ENCODE measurements at places on chromosomes 11 and 22.

DNA sequence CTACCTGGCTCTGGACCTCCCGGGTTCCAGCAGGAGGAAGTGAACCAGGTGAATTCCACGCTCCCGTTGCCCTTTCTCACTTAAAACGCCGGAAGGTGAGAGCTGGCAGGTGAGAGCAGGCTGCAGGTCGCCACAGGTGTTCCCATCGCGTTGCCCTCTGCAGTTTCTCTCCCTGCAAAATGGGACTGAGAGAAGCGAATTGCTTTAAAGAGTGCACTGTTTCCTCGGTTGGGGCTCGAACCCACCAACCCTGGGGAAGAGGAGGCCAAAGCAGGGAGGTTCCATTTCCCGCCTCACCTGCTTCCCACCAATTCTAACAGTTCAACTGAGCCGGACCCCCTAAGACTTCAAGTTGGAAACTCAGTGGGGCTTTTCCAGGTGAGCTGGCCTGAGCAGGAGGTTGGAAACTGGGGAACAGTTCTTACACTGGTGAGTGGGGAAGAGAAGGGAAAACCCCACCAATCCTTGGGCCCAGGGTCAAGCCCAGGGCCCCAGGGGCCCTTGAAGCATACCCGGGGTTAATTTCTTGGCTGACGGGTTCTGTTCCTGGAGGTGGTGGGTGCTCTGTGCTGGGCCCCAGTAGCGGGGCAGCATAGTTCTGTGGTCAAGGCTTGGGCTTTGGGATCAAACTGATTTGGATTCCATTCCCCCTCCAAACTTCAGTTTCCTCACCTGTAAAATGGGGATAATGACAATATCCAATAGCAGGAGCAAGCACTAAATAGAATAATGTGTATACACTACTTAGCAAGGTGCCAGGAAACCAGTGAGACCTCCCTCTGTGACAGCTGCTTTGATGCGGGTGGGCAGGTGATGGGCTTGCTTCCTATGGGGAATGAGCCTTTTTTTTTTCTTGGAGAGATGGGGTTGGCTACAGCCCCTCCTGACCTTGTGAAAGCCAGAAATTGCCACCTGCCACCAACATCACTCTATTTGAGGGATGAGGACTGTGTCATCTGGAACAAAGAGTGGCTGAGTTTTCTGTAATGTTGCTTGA lies 788 bp downstream of the CD82 start:
- DNase-seq, result no peak

DNA sequence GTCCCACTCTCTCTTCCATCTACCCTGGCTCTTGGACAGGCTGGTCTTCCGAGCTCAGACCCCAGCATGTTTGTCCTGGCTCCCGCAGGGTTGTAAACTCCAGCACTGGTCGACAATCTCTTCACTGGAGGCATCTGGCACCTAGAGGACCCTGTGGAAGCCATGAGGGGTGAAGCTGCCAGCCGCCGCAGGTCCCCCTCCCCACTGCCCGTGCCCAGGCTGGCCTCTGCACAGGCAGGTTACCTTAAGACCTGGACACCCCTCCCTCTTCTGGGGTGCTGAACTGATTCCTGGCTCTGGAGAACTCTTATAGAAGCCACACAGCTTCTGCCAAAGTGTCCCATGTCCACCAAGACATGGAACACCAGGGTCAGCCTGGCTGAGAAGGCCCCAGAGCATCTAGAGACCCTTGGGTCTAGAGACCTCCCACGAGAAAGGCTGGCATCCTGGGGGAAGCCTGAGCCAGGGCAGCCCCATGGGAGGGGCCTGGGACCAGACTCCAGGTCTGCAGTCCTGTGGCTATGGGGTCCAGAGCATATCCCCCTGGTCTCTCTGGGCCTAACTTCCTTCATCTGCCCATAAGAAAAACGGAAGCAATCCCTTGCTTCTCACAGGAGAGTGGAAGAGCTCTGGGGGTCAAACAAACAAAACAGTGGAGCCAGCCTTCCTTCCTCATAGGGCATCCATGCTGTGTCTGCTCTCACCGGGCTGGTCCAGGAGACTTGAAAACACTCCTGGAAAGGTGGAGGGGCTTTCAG lies 30.6 kb downstream of the LMO1 start:
- DNase-seq, result no peak

DNA sequence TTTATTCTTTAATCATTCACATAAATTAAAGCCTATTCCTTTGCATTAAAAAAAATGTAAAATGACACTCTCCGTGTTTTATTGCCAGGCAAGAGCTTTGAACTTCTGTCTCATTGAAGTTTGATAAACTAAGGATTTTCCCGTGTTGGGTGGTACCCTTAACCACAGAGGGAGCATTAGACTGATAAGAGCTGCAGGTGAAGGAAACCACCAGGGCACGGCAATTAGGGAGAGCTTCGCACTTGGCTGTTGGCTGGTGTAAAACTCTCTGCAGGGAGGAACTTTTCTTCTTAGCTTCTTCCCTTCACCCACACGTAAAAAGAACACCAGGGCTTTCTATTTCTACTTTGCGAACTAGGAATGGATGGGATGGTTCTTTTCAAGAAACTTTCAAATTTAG lies 47.0 kb downstream of the CSTPP1 start:
- DNase-seq, result no peak

DNA sequence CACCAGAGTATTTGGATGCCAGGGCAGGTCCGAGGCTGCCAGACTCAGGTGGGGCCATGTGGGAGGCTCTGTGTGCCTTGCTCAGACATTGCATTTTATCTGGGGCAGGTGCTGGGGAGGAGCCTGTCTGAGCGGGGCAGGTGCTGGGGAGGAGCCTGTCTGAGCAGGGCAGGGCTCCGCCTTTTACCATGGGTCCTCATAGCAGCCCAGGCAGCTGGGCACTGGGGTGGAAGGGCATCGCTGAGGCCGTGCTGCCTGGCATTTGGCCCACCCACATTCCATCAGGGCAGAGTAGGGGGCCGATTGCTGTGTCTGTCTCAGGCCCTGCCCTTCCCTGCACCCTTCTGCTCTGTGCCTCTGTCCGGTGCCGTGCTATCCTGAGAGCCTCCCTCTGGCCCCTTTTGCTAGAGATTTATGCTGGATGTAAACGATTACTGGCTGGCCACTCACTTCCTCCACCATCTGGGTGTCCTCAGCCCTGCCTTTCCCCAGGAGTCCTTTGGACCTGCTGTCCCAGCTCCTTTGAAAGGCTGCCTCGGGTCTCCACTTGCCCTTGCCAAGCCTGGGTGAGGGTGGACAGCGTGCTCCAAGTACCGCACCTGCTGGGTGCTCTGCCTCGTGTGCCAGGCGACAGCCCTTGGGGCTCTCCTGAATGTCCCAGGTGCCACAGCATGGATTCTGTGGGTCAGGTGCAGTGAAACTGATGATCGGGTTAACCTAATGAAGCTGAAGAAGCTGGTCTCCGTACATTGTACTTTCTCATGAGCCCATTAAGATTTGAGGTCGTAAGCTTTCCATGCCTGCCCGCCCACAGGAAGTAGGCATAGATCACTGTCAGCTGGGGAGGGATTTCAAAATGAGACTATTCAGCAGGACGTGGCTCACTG lies 281.6 kb downstream of the TBC1D22A start:
- DNase-seq, result no peak

- no peak for DNase-seq
Observed at GRCh38 chr11:24747275-24748251, 250.7 kb downstream of the LUZP2 start.

- DNase-seq, result no peak
Observed at GRCh38 chr11:42025121-42025803, 565.8 kb upstream of the LRRC4C start.

- no peak for DNase-seq
Observed at GRCh38 chr22:22713416-22713815, 69.0 kb downstream of the GGTLC2 start.

DNA sequence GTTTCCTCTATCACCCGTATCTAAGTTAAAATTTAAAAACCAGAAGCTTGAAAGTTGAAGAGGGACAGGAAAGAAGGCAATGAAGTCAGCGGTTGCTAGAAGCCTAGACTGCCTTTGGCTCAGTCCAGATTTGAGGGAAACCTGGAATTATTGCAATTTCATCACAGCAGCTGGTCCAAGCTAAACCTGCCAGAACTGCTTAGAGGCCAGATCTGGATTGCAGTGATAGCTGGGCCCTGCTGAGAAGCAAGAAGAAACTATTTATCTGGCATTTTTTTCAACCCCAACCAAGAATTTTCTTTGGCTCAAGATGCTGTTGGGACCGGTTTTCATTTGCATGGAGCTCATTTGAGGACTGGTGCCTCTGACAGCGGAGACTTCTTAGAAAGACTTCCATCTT lies 121.5 kb upstream of the TEAD1 start:
- DNase-seq, result no peak

- DNase-seq, result no peak
Observed at GRCh38 chr11:103587901-103588788, 448.3 kb upstream of the DDI1 start.

DNA sequence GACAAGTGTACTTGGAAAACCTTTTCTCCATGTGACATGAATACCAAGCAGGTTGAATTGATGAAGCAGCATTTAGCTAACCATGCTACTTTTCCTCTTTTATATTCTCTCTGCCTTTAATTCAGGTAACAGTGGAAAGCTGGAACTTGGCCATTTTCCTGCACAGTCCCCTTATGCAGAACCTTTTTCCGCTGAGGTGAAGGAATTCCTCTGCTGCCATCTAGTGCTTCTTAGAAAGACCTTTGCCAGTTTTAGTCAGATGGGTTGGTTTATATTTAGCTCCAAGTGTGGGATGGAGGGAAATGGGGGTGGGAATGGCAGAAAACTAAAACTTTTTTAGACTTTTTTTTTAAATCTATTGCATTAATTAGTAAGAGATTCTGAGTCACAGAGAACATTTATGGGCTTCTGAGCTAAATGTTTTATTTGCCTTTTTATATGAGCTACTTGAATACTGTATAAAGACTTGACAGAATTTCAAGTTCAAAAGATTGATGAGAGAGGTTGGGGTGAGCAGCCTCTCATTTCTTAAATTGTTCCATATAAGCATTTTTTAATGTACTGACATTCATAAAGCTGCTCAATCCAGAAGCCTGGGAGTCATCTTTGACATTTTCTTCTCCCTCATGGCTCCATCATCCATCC lies 153.9 kb upstream of the ZC3H12C start:
- DNase-seq, result no peak

DNA sequence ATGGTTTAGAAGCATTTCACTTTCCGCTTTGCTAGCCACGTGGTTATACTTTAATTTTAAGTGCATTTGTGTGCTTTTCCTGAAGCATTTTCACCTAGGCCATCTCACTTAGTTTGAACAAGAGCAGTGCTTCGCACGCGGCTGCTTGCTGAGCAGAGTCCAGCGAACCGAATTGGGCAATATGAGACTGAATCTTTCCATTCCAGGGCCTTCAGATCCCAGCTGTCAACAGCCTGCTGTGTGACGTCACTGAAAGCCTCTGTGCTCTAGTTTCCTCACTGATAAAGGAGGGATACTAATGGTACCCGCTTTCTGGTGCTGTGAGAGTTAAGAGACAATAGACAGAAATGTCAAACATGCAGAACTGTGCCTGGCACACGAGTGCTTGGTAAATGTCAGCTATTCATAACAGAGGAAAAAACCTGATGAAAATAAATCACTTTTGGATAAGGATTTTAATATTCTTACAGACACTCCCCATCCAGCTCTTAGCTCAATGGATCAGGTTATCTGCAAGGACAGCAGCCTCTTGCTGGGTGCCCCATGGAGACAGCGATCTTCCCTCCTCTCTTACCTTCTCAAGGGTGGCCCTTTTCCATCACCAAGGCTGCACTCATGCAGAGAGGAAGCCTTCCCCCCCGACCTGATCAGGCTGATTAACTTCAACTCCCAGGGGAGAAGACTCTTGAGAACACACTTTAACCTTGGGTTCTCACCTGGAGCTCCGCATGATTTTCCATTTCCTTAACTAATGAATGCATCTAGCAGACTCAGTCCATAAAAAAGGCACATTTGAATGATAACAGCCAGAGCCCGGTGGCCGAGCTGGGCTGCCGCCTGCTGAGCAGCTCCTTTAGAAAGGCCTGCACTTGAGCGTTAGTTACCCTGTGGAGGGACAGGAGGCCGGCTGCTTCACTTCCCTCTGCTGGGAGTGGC lies 3.5 kb upstream of the GLB1L3 start:
- no peak for DNase-seq

GRCh38 chr11:70435361-70435760 lies 37.0 kb downstream of the CTTN start:
- no peak for DNase-seq

DNA sequence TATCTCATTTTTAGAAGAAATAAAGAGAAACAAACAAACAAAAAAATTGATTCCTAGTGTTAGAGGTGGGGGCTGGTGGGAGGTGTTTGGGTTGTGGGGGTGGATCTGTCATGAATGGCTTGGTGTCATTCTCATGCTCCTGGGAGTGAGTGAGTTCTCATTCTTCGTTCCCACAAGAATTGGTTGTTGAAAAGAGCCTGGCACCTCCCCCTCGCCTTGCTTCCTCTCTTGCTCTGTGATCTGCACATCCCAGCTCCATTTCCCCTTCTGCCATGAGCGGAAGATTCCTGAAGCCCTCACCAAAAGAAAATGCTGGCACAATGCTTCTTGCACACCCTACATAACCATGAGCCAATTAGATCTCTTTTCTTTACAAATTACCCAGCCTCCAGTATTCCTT lies 277.8 kb downstream of the ST3GAL4 start:
- DNase-seq, result no peak

DNA sequence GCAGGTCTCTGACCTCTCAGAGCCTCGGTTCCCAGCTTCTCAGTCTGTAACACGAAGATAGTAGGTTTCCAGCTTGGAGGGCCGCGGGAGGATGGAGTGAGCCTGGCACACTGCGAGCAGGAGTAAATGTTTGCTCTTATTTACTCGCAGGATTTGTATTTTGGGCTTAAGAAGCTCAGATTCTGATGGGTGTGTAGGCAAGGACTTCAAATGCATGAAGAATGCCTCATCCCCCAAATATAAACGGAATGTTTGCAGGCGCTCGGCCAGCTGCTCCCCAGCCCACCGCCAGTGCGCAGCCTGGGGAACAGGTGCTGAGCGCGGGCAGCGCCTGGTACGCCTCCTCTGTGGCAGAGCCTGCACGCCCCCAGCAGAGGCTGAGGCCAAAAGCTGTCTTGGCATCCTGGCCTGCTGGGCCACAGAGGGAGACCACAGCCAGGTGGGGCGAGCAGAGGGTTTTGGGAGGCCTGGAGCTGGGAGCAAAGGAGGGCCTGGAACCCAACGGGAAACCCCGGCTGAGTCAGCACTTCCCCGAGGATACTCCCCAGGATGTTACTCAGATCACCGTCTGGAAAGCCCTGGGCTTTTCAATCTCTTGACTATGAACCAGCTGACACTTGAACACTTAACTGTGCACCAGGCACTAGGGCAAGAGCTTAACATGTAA lies 9.4 kb downstream of the EHD1 start:
- no peak for DNase-seq

- no peak for DNase-seq
Observed at GRCh38 chr22:36807627-36808026, 9.2 kb downstream of the PVALB start.

Data from activated CD8-positive, alpha-beta memory T cell treated with anti-CD3 and anti-CD28 coated beads, Interleukin-2, amount 50 U/mL, for 4 hours (primary cell).